ENCODE measurements at places on chromosomes 2 and 18.

DNA sequence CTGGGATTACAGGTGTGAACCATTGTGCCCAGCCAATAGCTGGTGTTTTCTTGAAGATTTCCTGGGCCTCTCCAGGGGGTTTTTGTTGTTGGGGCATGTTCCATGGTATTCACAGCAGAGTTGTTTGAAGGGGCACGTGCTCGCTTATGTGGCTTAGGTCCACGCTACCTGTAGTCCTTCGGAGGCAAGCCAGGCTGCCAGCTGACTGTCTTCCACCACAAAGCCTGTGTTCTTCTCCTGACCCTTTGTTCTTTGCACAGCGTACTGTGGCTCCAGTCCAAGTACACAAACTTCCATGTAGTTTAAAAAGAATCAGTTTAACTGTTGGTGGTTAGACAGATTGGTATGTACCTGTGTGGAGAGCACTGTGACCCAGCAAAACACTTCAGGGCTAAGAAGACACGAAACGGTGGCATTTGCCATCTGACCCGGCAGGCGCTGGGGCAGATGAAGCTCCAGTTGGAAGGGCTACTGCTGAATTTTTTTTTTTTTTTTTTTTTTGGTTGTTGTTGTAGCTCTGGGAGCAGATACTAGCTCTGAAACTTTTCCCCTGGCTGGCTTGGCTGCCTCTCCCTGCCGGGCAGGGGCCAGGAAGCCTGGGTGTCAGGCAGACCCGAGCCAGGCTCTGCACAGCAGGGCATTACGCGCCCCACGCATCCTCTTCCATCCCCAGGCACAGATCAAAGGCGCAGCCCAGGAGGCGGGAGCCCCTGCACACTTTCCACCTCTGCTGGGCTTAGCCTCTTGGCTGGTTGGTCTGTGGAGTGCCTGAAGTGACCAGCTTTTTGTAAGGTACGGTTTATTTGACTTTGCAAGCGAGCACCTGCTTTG is 5.7 kb downstream of the GREB1 start:
- no peak for DNase-seq

GRCh38 chr2:152054593-152054992 is 44.3 kb downstream of the CACNB4 start:
- DNase-seq, result no peak

GRCh38 chr2:157684940-157685466 is 56.3 kb upstream of the ACVR1C start:
- no peak for DNase-seq

DNA sequence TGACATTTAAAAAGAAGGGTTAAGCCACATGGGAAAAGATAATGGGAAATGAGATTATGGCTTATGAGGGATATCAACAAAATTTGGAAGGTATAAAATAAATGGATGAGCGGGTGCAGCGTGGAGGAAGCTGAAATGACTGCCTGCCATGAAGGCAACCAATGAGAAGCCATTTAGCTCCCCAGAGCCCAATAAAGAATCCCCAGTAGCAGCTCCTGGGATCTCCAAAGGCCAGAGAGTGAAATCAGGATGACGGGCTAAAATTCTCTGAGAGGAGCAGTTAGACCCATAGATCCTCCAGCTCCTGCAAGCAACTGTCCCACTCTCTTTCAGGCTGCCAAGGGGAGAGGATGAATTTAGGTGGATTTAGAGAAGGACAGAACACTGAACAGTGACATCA is 12.9 kb upstream of the MAPRE3 start:
- DNase-seq, result no peak

DNA sequence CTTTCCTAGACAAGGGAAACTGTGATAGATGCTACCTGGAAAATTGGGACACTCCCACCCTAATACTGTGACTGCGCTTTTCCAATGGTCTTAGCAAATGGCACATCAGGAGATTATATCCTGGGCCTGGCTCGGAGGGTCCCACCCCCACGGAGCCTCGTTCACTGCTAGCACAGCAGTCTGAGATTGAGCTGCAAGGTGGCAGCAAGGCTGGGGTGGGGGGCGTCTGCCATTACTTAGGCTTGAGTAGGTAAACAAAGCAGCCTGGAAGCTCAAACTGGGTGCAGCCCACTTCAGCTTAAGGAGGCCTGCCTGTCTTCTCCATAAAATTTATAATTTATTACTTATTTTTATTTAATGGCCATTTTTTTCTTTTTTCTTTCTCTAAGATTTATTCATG is 802.1 kb upstream of the SLC39A10 start:
- no peak for DNase-seq

DNA sequence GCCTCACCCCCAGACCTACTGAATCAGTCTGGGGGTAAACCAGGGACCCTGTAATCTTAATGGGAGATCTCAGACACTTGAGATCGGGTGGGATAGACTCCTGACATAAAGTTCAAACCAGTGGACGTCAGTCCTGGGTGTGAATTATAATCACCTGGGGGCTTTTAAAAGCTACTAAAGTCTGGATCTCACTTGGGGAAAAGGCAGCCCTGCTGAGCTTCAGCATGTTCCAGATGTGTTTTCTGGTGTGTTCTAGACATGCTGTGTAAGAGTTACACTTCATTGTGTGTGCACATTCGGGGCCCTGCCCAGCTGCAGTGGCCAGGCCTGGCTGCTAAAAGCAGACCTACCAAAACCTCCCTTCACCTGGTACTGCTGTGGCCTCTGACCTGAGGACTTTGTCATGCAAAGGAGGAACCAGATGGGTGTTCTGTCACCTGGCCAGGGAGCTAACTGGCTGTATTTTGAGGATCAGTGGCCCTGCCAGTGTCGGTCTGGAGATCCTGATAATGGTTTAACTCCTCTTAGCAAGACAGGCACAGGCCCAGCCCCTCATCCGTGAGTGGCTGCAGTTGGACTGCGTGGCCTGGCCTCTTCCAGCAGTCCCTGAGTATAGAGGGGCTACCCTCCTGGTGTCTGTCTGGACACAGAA is 10.6 kb downstream of the RRM2 start:
- no peak for DNase-seq

DNA sequence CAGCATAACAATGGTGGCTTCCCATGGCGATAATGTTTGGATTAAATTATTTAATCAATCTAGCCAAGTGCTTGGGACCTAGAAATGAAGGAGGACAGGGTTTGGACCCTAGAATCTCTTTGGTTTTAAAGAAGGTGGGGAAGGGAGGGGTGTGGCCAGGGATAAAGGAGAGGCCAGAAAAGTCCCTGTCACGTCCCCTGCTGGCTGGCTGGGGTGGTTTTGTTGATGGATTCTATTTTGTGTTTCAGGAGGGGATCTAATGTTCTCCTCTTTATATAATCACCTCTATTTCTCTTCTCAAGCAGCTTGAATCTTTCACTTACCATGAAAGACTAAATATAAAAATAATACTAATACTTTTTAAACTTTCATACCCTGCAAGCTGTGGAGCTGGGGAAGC is 52.6 kb upstream of the GALR1 start:
- DNase-seq, result no peak

DNA sequence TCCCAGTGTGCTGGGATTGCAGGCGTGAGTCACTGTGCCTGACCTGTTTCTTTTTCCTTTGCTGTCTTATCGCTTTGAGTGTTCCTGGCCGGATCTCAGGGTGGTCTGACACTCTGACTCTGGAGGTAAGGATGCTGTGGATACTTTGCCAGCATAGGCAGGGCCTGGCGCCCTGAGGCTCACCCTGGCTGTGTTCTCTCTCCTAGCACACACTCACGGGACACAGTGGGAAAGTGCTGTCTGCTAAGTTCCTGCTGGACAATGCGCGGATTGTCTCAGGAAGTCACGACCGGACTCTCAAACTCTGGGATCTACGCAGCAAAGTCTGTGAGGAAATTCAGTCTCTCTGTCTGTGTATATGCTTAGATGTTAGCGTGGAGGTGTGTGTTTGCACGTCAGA is 18.0 kb upstream of the SAG start:
- no peak for DNase-seq

DNA sequence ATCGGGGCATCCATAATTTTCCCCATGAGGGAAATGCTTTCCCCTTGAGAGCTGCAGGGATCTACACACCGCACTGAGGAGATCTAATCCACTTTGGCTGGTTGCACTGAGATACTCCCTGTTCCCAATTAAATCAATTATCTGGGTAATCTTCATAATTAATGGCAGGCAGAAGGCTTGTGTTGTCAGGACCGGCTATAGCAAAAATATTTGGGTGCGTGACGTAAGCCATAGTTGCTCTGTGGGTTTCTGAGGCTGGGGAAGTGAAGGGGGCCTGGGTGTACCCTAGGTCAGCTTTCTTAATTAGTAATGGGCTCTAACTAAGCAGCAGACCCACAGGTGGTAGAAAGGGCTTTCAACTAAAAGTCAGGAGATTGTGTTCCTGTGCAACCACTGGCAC is 62.8 kb upstream of the UPP2 start:
- DNase-seq, result no peak

- no peak for DNase-seq
These were observed 482.7 kb upstream of the UBE2E3 start for GRCh38 chr2:180497621-180498152.

DNA sequence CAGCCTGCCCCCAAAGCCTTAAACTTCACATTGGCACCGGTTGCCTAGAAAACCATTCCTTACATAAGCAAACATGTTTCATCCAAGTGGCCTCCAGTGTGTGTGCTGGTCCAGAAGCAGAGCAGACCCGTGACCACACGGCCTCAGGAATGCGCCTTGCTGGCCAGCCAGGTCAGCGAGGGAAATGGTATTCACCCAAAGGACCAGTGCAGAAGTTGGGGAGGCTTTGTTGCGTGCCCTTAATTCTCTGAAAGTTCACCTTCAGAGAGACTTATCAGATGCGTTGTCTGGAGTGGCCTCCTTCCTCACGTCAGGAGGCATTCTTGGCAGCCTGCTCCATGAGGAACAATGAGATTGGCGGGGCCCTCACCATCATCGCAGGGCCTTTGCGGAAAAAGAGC is 25.9 kb downstream of the NRP2 start:
- no peak for DNase-seq

- peak; percentile 36 for DNase-seq
These were observed 808 bp downstream of the ATP5MC3 start for GRCh38 chr2:175180701-175181103.

DNA sequence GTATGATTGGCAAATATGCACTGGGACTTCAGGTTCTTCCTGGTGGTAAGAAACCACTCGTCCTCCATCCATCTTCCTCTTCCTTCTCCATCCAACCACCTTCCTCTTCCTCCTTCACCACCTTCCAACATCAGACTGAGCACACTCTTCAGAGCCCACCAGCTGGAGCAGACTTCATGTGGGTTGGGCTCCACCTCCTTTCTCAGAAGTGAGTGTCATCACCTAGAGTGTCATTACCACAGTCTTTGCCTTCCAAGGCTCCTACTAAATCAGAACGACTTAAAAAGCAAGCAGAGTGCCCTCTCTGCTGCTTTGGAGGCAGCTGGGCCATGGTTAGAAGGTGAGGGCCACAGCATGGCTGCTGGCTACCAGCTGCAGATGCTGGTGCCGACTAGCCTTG is 171.6 kb downstream of the SH3RF3 start:
- no peak for DNase-seq

GRCh38 chr2:85712849-85713612 is 18.9 kb downstream of the GNLY start:
- DNase-seq, result no peak

DNA sequence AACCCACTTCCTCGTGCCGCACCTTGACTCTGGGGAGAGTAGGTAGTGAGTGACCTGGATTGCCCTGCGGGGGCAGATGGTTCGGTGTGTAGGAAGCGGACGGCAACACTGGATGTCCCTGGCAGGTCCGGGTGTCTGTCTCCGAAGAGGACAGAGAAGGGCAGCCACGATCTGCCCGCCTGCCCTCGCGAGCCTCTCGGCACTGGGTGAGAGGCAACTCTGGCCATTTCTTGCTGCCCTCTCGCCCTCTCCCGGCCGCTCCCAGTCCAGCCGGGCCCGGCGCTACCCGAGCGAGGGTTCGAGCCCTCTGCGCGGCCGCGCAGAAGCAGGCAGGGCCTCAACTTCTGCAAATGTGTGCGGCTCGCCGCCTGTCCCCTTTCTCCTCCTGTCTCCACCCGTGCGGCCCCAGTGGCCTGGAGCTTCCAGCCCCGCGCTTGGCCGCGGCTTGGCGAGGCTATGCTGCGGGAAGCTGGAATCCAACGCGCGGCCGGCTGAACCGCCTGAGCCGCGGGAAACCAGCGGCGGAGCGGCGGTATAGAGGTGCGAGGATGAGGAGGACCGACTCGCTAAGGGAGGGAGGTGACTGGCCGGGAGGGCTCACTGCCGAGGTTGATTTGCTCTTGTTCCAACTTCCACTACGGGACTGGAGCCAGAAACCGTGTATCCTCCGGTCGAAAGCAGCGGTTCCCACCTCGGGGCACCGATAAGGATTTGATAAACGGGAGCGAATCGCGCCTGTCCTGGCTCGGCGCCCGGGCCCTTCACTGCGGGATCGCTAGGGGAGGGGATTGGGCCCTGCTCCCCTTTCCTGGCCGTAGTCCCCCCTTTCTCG is 1.5 kb downstream of the EPAS1 start:
- peak; percentile 34 for DNase-seq

DNA sequence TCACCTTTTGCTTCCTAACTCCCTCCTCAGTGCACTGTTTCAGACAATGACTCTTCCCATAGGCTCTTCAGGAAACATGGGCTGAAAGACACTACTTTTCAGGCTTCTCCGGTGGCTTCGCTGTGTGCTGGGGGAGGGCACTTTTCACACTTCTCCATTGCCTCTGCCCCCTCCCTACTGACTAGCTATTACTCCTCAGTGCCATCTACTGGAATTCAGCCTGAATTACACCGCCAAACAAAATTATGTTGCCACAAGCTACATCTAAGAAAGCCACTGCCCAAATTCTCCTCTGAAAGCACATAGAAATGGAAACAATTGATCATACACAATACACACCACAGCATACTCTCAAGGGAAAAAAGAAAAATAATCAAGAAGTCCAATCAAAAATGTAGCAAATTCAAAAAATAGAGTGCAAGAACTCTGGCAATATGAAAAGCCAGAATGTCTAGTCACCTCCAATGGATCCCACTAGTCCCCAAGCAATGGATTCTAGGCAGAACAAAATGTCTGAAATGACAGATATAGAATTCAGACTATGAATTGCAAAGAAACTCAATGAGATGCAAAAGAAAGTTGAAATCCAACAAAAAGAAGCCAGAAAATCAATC is 1139.4 kb upstream of the GYPC start:
- no peak for DNase-seq

GRCh38 chr2:189770590-189771322 is 8.2 kb upstream of the OSGEPL1 start:
- DNase-seq, result no peak

DNA sequence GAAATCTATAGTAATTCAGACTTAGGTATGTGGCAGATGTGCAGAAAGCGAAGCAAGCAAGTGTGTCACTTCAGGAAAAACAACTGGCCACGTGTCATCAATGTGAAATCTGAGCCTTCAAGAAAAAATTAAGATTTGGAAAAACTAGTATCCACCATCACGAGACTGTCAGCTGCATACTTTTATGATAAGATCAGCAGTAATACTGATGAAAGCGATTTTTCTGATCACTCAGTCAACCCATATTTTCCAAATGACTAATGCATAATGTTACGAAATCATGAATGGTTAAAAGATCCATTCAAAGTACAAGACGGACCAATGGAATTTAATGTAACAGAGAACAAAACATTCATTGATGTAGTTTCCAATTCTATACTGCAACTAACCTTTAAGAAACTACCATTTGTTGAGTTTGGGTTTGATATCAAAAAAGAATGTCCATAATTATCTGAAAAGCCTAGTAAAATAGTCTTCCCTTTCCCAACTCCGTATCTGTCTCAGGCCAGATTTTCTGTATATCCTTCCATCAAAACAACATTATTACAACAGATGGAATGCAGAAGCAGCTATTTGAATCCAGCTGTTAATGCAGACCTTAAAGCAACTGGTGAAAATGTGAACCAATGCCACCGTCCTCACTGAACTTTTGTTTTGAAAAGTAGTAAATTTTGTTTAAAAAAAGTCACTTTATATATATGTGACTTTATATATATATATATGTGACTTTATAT is 17.0 kb upstream of the BCL2 start:
- no peak for DNase-seq

- no peak for DNase-seq
These were observed 34.0 kb downstream of the UGP2 start for GRCh38 chr2:63875559-63876245.
